Activated T-cell treated with anti-CD3 and anti-CD28 coated beads for 1 hour (primary cell): ENCODE measurements at places on chromosomes 3 and 15.

GRCh38 chr3:167187221-167187620 is 192.9 kb downstream of the ZBBX start:
- DNase-seq: no peak

DNA sequence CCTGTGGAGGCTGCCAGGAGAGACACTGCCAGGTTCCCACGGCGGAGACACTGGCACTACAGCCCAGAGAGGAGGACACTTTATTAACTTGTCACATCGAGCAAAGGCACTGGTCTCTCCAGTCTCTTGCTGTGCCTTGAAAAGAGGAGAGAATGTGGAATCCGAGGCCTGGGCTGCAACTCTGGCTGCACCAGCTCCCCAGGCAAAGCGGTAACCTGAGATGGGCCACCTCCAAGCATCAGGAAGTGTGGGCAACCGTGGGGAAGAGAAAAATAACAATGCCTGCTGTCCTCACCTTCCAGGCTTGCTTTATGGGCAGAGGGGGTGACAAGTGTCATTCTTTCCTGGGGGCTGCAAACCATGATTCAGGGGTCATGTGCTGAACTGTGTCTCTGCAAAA is 91.6 kb upstream of the RGMA start:
- DNase-seq: no peak

DNA sequence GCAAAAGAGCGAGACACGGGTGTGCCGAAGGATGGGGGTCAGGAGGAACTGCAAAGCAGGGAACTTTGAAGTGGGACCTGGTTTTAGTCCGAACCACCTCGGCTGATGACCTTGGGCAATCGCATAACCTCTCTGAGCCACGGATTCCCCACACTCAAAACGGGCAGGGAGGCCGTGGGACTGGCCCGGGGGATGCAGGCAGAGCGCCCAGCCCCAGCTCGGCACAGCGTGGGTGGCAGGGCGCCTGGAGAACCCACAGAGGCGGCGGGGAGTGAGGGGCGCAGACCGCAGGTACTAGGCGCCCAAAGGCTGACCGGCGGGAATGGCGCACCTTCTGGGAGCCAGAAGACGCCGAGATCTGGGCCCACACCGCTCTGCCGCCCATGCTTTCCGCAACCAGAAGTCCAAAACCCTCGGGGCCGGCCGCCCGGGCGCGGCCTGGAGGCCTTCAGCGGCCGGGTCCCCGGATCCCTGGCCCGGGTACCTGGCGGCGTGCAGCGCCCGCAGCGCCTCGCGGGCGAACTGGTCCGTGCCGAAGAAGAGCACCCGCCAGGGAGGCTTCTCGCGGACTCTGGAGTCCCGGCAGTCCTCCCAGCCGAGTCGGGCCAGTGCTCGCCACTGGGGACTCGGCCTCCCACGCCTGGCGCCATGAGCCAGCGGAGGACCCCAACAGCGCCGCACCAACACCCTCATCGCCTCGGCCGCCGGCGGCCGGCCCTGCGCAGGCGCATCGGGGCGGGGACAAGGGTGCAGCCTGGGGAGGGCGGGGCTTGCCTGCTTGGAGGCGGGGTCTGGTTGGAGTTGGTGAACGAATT is at the start of gene MTFMT:
TSS of gene MTFMT (minus strand) at position 719 of the 815 bp plus-strand sequence. CDS start at position 693, 26 bp downstream.
- DNase-seq: peak; percentile 95

DNA sequence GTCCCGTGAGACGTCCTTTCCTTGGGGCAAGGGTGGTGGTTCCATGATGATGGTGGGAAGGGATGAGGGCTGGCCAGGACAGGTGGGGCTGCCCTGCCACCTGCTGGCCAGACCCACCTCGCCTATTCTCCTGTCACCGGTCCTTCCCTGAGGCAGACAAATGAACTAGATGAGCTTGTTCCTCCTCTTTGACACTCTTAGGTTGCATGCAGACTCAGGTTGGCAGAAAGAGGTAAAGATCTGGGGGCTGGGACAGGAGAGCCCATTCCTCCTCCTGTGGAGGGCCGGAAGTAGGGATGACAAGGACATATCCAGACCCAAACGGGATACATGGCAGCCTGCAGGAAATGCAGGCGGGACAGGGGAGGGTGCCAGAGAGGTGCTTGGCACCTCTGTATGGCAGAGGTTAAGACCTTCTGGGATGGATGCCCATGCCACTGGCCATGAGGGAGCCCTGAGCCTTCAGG is 38.6 kb downstream of the ACSBG1 start:
- peak; percentile 39 for DNase-seq

DNA sequence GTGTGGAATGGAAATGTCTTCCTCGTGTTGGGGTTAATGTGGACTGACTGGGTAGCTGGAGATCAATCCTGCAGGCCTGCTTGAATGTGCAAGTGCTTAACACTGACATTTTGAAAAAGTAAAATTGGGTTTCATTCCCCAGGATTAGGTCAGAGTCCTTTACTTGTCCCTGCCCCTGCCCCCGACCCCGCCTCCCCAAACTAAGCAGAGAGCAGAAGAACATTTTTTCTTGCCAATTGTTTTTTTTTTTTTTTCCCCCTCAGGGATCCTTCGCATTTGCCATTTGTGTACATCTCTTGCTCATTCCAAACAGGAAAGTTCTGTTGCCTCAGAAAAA is 147.0 kb upstream of the NR2F2 start:
- DNase-seq: no peak

DNA sequence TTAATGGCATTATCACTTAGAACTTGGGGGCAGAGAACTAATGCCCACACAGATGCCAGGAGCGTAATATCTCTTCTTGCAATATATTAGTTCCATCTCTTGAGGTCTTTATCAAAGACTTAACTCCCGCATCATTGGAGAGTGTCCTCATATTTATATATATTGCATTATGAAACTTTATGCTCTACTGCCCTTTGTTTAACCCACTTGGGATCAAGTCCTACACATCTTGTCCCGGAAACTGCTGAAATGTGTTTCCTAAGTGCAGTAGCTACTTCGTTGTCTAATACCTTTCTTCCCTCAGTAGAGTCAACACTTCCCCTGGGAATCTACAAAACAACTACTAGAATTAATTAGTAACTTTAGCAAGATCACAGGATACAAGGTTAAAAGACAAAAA is 1029.2 kb downstream of the OTOL1 start:
- DNase-seq: no peak
